ENCODE measurements at places on chromosomes 1 and 21.

DNA sequence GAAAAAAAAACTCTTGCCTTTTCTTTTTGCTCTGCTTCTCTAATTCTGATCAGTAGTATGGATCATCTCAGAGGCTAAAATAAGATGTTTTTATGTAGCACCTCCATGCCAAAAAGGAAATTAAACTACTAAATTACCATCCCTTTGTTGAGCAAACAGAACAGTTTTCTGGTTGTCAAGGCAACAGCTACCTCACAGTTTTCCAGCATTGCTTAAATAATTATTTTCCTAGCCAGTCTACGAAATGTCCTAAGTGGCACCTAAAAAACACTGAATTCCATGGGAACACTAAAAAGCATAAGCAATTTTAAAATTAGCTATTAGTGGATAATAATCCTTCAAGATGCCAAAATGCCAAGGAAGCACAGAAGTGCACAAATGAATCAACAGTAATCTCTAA lies 61.7 kb downstream of the ARID4B start:
- no peak for DNase-seq

DNA sequence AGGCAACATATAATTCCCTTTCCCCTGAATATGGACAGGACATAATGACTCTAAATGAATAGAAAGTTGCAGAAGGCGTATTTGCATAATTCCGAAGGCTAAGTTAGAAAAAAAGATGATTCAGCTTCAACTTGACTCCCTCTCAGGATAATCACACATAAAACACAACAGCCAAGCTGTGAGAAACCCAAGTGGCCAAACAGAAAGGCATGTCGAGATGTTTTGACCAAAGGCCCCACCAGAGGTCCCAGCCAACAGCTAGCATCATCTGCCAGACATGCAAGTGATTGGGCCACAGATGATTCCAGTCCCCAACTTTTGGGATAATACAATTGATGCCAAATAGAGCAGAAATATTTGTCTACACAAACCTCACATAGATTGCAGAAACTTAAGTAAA lies 444.9 kb downstream of the LTN1 start:
- DNase-seq, result no peak

DNA sequence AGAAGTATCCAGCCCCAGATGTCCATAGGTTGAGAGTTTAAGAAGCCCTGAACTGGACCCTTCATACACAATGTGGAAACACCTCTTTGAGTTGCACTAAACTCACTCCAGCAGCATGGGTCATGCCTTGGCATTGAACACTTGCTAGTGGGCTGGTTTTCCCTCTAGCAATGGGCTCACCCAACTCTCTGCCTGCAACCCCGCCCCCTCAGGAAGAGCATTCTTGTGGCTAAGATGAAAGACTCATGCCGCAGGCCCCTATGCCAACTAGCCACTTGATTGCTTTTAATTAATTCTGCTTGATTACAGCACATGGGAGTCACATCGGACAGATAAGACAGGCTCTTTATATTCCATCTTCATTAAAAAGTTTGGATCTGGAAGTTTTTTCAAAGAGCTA lies 136.5 kb upstream of the GJB5 start:
- DNase-seq, result no peak

GRCh38 chr1:168964478-168964877 lies 142.0 kb upstream of the ATP1B1 start:
- no peak for DNase-seq

DNA sequence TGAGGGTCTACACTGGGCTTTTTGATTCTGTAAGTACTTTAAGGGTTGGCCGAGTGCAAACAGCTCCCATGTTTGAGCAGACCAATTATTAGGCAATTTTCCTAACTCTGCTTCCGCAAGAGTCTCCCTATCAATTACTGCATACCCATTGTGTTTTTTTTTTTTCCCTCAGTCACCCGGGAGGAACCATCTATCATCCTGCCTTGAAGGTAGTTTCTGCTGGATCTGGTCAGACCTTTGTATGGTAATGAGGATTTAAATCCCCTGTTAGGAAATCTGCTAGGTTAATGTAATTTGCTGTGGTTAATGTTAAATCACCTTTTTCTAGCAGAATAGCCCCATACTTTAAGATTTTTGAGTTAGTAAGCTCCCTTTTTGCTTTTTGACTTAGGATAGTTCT lies 40.8 kb upstream of the WARS2 start:
- no peak for DNase-seq

GRCh38 chr1:172733815-172734214 lies 74.9 kb downstream of the FASLG start:
- no peak for DNase-seq

- peak; percentile 57 for DNase-seq
Measured at GRCh38 chr1:152001631-152002584, 8.2 kb upstream of the S100A10 start.

Data from stimulated activated CD4-positive, alpha-beta T cell treated with anti-CD3 and anti-CD28 coated beads, Interleukin-15, amount 100 ng/mL, for 1 hour (primary cell).